Activated CD4-positive, alpha-beta T cell treated with anti-CD3 and anti-CD28 coated beads for 36 hours (primary cell): ENCODE measurements at places on chromosomes 6 and 20. TPM values are rescaled to one million over a fixed set of nuclear protein-coding genes. Genes with fewer than 3 reads are reported as not detected.
A peak's percentile ranks its signal among the peaks of the same experiment; 100 is the strongest.

Gene NTSR1
- total RNA-seq, result 0.07 TPM

DNA sequence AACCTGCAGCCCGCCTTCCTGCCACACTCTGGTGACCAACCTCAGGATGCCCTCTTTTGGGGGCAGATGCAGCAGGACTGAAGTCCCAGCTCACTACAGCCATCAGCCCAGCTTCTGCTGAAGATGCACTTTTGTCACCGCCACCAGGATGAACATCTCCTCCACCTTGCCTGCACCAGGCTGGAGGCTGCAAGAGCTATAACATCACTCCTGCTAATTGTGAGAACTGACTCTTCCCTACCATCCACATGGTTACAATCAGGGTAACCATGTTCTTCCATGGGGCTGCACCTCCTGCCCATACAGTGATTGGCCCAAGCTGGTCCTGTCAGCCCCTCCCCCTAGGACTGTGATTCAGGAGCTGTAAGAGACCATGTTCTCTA is 2.0 kb upstream of the ACTL10 start:
- DNase-seq, result peak; percentile 57
- peaks cover 31% of the 10 kb centered on the region for H3K4me1 ChIP-seq
- peaks cover 5% of the 10 kb centered on the region for H3K36me3 ChIP-seq
- H3K4me3 ChIP-seq, result peak overlapping the region; percentile 78
- peak overlapping the region; percentile 86 for H3K27ac ChIP-seq
- no peaks in the 10 kb centered on the region for H3K27me3 ChIP-seq

GRCh38 chr20:2449386-2449785 is 21.2 kb downstream of the SNRPB start:
- H3K4me1 ChIP-seq, result peaks cover 27% of the 10 kb centered on the region
- peaks cover 2% of the 10 kb centered on the region for H3K36me3 ChIP-seq
- H3K27ac ChIP-seq, result no peak overlapping the region

GRCh38 chr6:122405417-122405816 is 6.0 kb downstream of the HSF2 start:
- peaks cover 40% of the 10 kb centered on the region for H3K36me3 ChIP-seq
- no peak overlapping the region for H3K27ac ChIP-seq
- H3K4me1 ChIP-seq, result peaks cover 85% of the 10 kb centered on the region
- H3K4me3 ChIP-seq, result no peak overlapping the region
- H3K27me3 ChIP-seq, result no peaks in the 10 kb centered on the region

- peak; percentile 59 for DNase-seq
- H3K4me1 ChIP-seq, result peaks cover 6% of the 10 kb centered on the region
- no peak overlapping the region for H3K4me3 ChIP-seq
- H3K36me3 ChIP-seq, result peaks cover 48% of the 10 kb centered on the region
These were observed 40.1 kb upstream of the DYNLRB1 start for GRCh38 chr20:34475979-34476736.

Gene ENPP1
- 0.42 TPM for total RNA-seq

Gene SLC17A3
- total RNA-seq, result 0.21 TPM

- no peak overlapping the region for H3K4me3 ChIP-seq
- peaks cover 43% of the 10 kb centered on the region for H3K36me3 ChIP-seq
- no peak for DNase-seq
- no peaks in the 10 kb centered on the region for H3K27me3 ChIP-seq
- peaks cover 58% of the 10 kb centered on the region for H3K4me1 ChIP-seq
These were observed 8.7 kb downstream of the PSMB9 start for GRCh38 chr6:32862725-32863124.

Gene ABRACL
- 92.5 TPM for total RNA-seq

DNA sequence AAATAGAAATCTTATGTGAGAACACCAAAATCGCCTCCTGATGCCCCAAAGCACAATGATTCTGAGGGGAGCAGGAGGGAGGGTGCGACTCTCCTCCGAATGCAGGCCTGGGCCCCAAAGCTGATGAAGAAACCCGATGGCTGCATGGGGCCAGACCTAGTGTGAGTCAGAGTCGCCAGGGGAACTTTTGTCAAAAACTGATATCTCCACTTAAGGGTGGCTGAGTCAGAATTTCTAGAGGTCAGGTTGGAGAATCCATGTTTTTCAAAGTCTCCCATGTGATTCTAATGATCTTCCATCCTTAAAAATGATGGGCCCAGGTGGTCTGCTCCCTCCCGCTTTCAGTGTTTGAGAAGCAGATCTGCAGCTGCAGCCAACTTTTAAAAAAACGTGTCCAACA is 172.8 kb downstream of the BACH2 start:
- DNase-seq, result peak; percentile 75
- no peak overlapping the region for H3K4me3 ChIP-seq
- H3K36me3 ChIP-seq, result peaks cover 46% of the 10 kb centered on the region
- peak overlapping the region; percentile 72 for H3K27ac ChIP-seq

DNA sequence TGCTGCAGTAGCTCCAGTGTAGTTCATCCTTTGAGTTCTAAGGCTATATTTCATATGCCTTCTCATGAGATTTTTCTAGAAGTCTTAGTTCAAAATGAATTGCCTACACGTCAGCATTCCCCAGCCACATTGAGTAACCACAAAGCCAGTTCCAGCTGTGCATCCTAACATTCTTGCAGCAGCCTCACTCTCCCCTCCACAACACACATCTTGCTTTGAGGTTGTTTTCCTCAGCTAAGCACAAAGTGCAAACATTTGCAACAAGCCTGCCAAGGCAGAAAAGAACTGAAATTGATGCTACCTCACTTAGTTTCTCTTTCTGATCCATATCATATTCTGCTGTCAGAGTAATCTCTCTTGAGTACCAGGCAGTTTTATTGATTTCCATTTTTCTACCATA is 160.7 kb upstream of the KCNQ5 start:
- DNase-seq, result no peak
- H3K4me3 ChIP-seq, result no peak overlapping the region
- H3K27ac ChIP-seq, result no peak overlapping the region
- H3K36me3 ChIP-seq, result no peaks in the 10 kb centered on the region
- no peaks in the 10 kb centered on the region for H3K4me1 ChIP-seq

DNA sequence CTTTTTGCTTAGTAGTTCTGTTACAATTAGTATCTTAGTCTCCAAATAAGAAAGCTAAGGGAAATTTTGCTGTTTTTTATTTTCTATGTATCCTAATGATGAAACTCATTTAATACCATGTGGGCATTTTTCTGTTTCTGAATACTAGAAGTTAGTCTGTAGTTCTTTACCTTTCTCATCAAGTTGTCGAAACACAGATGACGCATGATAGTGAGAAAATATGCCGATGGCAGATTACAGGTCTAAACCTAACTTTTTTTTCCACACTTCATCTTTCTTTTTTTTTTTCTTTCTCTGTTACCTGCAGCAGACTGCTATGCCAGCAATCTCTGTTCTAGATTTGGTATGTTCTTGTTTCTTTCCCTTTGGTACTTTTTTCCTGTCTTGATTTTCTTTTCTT is 43.3 kb upstream of the KIF25 start:
- H3K4me1 ChIP-seq, result peaks cover 2% of the 10 kb centered on the region
- no peak for DNase-seq
- H3K27me3 ChIP-seq, result peaks cover 2% of the 10 kb centered on the region
- no peak overlapping the region for H3K4me3 ChIP-seq
- H3K27ac ChIP-seq, result peak overlapping the region; percentile 20
- H3K36me3 ChIP-seq, result peaks cover 4% of the 10 kb centered on the region

- H3K4me3 ChIP-seq, result peak overlapping the region; percentile 92
- H3K27ac ChIP-seq, result peak overlapping the region; percentile 92
- H3K4me1 ChIP-seq, result peaks cover 37% of the 10 kb centered on the region
These were observed 979 bp upstream of the SOD2 start for GRCh38 chr6:159693894-159694545.

Gene PRICKLE4
- total RNA-seq, result not detected

DNA sequence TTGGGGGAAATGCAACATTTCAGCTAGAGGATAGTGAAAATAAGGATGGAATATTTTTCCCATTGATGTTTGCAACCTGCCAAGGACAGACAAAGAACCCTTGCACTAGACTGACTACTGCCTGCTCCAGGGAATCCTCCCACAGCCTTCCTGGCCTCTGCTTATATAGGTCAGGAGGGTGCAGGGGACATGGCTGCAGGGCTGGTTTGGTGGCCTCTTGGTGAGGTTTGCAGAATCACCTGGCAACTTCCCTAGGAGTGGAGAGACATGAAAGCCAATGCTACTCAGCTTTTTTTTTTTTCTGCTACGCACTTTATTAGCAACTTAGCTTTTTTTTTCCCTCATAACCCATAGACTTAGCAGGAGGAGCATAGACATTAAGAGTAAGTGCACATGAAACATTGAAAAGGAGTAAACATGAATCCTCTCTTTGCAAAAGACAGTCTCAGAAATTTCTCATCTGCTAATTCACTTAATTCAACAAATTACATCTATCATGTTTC is 39.8 kb upstream of the CDYL start:
- no peak overlapping the region for H3K4me3 ChIP-seq
- H3K4me1 ChIP-seq, result peaks cover 3% of the 10 kb centered on the region
- no peak for DNase-seq
- H3K27ac ChIP-seq, result no peak overlapping the region
- H3K36me3 ChIP-seq, result no peaks in the 10 kb centered on the region

GRCh38 chr6:28408076-28408802 is 8.7 kb upstream of the ZSCAN12 start:
- H3K36me3 ChIP-seq, result no peaks in the 10 kb centered on the region
- H3K27me3 ChIP-seq, result peaks cover 42% of the 10 kb centered on the region
- H3K27ac ChIP-seq, result peak overlapping the region; percentile 64

Gene IFT52
- 14.0 TPM for total RNA-seq

GRCh38 chr6:41327177-41327576 is 8.2 kb upstream of the NCR2 start:
- H3K27ac ChIP-seq, result no peak overlapping the region
- no peaks in the 10 kb centered on the region for H3K4me1 ChIP-seq
- H3K4me3 ChIP-seq, result no peak overlapping the region

- DNase-seq, result no peak
- no peaks in the 10 kb centered on the region for H3K36me3 ChIP-seq
- no peak overlapping the region for H3K27ac ChIP-seq
- peaks cover 8% of the 10 kb centered on the region for H3K4me1 ChIP-seq
- H3K27me3 ChIP-seq, result peaks cover 9% of the 10 kb centered on the region
These were observed 118.4 kb downstream of the MYLK4 start for GRCh38 chr6:2632368-2632767.
